ENCODE measurements at places on chromosomes 12 and 14.

DNA sequence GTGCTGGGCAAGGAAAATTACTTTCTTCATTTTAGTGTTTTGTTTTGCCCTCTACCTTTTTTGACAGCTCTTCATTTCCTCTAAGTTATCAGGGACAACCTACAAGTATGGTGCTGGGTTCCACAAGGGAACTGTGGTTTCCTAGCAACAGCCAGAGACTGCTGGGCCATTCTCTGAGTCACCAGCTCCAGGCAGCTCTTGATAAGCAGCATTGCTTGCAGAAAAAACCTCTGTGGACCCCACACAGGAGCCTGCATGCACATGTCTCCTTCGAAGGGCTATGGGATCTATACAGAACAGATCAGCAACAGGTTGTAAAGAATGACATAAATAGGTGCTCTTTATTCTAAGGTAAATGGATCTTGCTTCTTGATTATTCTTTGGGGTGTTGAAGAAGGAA, 81.0 kb upstream of the CCDC196 start:
- DNase-seq, result no peak

DNA sequence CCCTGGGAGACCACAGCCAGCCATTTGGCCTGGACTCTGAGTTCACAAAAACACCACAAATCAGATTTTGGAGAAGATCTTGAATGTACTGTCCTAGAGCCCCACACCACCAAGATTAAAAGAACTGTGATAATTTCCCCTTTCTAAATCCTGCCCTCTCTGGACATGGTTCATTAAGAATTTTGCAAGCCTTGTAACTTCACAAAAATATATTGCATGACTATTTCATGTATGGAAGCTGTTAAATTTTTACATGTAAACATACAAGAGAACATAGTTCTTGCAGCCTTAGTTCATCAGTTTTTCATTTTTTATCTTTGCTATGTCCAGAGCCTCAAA, 97.0 kb downstream of the SCARB1 start:
- no peak for DNase-seq

DNA sequence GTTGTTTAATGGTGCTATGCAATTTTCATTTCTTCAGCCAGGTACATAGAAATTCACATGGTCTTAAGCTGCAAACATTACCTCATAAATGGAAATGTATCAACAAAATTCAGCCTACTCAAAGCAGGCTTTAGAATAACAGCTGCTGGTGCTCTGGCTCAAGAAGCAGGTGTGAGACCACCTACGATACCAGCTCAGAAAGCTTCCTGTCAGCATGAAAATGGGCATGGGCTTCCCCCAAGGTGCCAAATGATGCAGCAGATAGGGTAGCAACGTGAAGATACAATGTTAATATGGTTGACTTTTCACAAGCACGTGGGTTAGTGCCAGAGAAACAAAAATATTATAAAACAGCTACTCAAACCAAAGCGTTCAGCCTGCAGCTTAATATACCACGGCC, 343.4 kb upstream of the PRICKLE1 start:
- no peak for DNase-seq

DNA sequence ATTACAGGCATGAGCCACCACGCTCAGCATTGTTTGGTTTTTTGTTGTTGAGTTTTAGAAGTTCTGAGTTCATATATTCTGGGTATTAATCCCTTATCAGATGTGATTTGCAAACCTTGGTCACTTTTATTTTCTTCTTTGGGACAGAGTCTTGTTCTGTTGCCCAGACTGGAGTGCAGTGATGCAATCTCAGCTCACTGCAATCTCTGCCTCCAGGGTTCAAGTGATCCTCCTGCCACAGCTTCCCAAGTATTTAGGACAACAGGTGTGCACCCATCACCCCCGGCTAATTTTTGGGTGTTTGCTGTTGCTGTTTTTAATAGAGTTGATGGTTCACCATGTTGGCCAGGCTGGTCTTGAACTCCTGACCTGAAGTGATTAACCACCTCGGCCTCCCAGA, 11.8 kb downstream of the USP30 start:
- no peak for DNase-seq

- no peak for DNase-seq
These were observed 8.4 kb upstream of the AVIL start for GRCh38 chr12:57826966-57827365.

GRCh38 chr12:113777751-113778150, 188.4 kb downstream of the RBM19 start:
- no peak for DNase-seq

DNA sequence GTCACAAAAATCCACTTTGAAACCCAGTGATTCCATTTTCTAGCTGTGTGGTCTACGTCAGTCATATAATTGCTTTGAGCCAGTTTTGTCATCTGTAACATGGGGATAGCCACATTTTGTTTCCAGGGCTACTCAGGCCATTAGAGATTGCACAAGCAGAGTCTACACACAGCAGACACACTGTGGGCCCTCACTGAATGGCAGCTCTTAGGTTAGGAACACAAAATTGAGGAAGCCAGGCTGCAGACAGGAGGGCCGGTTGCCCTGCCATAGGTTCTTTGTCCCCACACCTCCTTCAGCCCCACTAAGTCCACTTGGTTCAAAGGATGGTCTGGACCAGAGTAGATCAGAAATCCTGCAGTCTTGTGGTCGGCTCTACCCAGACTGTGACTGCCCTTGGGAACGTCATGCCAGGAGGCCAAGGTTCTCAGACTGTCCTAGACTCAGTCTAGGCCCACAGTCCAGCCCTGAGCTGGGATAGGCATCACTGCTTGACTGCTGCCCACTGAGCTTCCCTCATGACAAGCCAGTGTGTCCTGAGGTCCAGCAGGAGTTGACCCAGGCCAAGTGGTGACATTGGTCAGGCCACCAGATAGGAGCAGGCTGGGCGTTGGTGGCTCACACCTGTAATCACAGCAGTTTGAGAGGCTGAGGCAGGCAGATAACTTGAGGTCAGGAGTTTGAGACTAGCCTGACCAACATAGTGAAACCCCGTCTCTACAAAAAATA, 3.8 kb upstream of the MYH7 start:
- DNase-seq, result no peak

GRCh38 chr12:113875691-113876090, 90.4 kb downstream of the RBM19 start:
- DNase-seq, result no peak

GRCh38 chr14:74618078-74618952, 6.3 kb upstream of the LTBP2 start:
- DNase-seq, result no peak

DNA sequence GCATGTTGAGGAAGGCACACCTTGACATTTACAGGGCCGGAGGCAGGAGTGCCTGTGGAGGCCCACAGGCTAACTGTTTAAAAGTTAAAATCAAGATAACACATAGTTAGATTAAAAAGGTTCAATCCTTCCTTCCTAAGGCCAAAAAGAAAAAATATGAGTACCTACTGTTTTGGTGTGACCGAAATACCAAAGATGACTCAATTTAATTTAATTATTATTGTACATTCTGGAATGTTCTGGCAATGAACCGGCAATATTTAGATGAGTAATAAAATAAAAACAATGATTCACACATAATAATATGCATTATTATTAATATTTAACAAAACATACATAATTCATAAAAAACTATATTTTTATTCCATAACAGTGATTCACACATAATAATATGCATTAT, 136.8 kb upstream of the NTF3 start:
- no peak for DNase-seq

DNA sequence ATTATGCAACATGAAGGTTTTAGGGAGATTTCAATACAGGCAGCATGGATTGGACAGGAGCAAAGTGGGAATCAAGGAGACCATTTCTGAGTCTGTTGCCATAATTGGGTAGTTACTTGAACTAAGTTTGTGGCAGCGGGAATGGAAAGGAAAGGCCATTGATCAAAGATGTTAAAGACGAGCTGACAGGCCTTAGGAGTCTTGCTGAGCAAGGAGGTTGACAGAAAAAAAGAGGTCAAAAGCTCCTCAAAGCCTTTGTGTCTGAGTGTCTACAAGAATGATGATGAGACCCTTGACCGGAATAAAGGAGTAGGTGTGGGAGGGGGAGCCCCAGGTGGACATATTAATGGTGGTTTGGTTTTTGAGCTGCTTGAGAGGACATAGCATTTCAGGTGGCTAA, 9.4 kb downstream of the PLEKHA5 start:
- DNase-seq, result no peak

- no peak for DNase-seq
These were observed 49.4 kb downstream of the MOK start for GRCh38 chr14:102255401-102256190.

GRCh38 chr12:78864870-78865463, 393 bp downstream of the SYT1 start:
- DNase-seq, result peak; percentile 1
